ENCODE measurements at places on chromosomes 6 and 20. TPM values are rescaled to one million over a fixed set of nuclear protein-coding genes. Genes with fewer than 3 reads are reported as not detected.

DNA sequence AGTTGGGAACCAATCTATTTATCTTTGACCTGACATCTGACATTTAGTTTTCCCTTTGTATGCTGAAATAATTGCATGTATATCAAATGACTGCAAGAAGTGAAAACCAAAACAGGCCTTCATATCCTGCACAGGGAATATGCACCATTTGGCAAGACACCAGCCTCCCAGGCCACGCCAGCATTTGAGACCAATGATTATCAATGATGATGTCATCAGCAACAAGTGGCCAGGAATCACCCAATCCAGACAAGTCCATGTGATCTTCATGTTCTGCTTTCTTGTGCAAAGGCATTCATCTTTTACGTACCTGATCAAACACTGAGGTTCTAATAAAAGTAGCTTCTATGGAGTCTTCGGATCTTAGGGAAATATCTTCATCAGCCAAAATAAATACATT is 107.4 kb upstream of the TENT5A start:
- no peak for DNase-seq

- peak; percentile 80 for DNase-seq
Observed at GRCh38 chr20:57244627-57245214, 21.7 kb downstream of the BMP7 start.

DNA sequence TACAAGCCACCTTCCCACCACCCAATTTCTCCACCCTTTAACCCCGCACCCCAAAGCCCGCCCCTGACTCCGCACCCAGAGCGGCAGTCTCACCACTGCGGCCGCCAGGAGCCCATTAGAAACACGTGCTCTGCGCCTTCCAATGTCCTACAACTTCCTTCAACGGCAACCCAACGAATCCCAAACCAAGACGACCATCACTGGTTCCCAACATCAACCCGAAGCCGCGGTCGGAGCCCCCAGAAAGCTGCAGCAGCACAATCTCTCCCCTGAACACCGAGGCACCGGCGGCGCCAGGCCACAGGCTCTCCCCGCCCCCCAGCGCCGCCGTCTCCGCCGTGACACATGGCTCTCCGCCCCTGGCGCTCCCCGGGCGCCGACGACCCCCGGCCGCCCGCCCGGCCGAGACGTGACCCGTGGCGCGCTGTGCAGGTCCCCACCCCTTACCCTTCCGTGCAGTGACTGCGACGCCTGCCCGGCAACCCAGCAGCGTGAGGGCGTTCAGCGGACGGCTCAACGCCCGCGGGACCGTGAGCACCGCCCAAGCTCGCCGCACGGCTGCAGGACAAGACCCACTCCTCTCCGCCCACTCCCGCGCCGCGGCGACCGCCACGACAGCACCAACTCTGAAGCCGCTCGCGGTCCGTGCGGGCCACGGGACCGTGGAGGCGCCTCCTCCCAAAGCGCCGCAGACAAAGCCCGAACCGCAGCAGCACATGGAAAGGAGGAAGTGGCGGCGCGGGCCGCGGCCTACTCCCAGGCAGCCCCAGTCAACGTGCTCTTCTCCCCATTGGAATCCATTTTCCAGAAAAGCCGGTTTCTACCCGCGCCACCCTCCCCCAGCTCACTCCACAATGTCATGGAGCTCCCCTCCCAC is 551 bp downstream of the SYNCRIP start:
- peak; percentile 50 for DNase-seq

GRCh38 chr6:22892452-22892851 is 323.1 kb downstream of the HDGFL1 start:
- DNase-seq, result no peak

DNA sequence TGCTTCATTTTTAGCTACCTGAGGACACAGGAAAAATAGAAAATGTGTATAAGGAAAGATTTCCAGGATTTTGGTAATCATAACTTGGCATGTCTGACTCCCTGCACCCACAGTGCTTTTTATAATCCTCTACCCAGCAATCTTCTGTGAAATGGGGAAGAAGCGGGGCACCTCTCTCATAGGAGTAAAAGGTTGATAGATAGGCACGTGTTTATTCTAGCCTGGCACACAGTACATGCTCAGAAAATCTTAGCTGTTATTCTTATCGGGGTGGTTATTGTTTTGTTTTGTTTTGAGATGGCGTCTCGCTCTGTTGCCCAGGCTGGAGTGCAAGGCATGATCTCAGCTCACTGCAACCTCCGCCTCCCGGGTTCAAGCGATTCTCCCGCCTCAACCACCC is 87.7 kb upstream of the SALL4 start:
- no peak for DNase-seq

DNA sequence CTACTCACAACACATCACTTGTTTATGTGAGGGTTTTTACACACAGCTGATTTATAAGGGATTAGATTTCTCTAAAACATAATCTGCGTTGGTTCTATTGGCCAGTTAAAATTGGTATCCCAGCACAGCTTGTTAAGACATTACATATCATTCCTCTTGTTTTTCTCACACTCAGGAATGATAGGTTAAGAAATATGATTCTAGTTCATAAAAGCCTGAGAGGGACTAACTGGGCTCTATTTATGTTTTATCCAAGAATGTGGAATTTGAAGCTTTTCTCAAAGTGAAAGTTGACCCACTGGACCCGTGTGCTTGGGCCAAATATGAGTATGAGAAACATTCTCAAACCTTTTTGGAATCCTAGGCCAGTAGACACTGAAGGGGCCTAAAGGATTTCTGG is 117.3 kb downstream of the TMEM170B start:
- DNase-seq, result no peak

DNA sequence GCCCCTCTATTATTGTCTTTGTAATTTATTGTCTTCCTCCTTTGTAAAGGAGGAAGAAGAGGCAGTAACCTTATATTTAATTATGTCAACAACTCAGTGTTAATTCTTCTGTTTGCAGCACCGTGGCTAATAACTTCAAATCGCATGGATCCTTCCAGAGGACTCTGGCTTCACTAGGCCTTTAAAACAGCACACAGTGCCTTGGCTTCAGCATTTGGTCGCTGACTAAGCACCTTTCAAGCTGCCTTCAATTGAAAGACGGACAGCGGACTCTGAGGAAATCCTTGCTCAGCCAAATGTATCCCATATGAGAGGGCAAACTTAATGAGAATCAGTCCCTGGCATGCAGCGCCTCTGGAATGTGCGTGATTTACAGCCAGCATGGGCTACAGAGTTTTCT is 64.2 kb downstream of the SGK1 start:
- peak; percentile 5 for DNase-seq

DNA sequence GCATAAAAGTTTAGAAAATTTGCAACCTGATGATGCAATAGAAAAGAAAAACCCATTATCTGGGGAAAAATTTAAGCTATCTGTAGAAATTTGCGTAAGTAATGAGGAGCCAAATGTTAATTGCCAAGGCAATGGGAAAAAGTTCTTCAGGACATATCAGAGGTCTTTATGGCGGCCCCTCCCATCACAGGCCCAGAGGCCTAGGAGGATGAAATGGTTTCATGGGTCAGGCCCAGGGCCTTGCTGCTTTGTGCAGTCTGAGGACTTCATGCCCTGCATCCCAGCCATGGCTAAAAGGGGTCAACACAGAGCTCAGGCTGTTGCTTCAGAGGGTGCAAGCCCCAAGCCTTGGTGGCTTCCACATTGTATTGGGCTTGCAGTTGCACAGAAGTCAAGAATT is 582.8 kb downstream of the COL12A1 start:
- DNase-seq, result no peak

DNA sequence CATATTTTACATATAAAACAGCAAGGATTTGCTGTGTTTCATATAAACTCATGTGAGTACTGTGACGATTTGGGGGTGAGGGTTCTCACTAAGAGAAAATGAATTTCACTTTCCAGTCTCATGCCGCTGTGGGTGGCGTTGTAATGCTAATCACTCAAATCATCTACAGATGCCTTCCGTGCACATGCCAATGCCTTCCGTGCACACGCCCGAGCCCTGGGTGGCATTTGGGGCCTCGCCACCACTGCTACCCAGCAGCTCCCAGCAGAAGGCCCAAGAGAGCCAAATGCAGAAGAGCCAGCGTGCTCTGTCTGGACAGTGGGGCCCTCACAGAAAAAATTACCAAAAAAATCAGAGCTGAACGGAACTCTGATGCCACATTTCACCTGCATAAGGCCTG is 53.7 kb downstream of the WDR27 start:
- DNase-seq, result no peak

DNA sequence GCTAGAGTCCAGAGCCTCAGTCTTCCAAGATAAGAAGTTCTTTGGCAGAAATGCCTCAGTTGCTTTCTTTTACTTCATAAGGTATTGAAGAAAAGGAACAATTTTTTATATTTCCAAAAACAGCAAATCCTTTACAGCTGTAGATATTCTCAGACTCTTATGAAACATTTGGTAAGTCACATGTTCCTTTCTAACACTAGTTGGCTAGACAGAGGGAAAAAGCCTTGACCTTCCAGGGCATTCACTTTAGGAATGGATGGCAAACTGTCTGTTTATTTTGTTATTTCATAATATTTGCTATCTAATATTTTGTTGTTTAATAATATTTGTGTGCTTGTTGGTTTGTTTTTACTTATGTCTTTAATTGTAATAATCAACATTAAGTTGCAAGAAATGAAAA is 140.8 kb downstream of the PTPRK start:
- DNase-seq, result no peak

DNA sequence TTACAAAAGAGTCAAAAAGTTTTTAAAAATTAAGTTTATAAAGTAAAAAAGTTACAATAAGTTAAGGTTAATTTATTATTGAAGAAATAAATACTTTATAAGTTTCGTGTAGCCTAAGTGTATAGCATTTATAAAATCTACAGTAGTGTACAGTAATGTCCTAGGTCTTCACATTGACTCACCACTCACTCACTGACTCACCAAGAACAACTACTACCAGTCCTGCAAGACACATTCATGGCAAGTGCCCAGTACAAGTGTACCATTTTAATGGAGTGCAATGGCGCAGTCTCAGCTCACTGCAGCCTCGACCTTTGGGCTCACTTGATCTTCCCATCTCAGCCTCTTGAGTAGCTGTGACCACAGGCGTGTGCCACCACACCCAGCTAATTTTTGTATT is 128.2 kb downstream of the GPX5 start:
- DNase-seq, result no peak

GRCh38 chr20:22921595-22922421 is 113.3 kb upstream of the SSTR4 start:
- DNase-seq, result no peak

- no peak for DNase-seq
Observed at GRCh38 chr6:30446259-30446658, 43.0 kb upstream of the HLA-E start.

ARFGEF2 gene
- 78.8 TPM for total RNA-seq

CHRNA4 gene
- total RNA-seq, result 0.11 TPM

ENPP1 gene
- total RNA-seq, result 4.6 TPM

PAK5 gene
- total RNA-seq, result not detected

DEK gene
- total RNA-seq, result 171 TPM

CFAP206 gene
- 0.23 TPM for total RNA-seq

POU5F1 gene
- total RNA-seq, result not detected
